ENCODE measurements at places on chromosomes 7 and 10.

GRCh38 chr7:25851332-25852210, 300.4 kb upstream of the NFE2L3 start:
- DNase-seq: peak; percentile 78

DNA sequence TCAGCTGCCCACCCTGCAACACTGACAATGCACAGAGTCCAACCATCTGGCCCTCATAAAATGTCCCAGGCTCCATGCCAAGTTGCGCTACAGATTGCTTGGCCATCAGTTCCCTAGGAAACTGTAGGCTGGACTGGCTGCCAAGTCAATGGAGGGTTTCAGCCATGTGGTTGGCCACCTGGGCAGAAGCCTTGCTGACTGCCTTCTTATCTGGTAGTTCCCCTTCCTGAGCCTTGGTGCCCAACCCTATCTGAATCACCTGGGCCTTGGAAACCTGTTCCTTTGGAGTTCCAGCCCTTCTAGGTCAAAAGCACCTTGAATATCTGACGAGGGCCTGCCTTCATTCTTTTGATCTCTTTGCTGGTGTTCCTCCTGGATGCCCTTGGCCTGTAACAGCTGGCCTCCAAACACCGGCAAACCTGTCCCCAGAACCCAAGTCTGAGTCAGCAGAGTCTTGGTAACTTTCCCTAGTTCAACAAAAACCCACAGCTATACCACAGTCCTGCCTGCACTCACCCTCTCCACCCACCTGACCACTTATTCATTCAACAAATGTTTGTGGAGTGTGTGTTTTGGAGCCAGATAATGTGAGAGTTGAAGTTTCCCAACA, 37.4 kb upstream of the KDM7A start:
- DNase-seq: no peak

GRCh38 chr10:73655257-73655989, 406 bp downstream of the SYNPO2L start:
- DNase-seq: peak; percentile 41

- no peak for DNase-seq
These were observed 22.1 kb upstream of the HERPUD2 start for GRCh38 chr7:35717013-35717412.

DNA sequence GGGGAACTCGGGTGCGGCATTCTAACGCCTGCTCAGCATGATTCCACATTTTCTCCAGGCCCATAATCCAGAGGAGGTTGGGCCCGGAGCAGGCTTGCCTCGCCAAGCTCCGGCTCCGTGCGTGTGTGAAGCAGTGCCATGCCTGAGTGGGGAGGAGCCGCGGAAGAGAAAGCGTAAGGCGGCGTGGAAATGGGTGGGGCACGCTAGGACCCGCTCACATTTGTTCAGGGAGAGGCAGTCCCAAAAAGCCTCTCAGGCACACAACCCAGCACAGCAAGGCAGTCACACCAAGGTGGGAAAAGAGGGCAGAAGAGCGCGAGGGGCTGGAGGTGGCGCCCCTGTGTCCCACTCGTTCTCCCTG, 695 bp upstream of the VDAC2 start:
- peak; percentile 90 for DNase-seq

DNA sequence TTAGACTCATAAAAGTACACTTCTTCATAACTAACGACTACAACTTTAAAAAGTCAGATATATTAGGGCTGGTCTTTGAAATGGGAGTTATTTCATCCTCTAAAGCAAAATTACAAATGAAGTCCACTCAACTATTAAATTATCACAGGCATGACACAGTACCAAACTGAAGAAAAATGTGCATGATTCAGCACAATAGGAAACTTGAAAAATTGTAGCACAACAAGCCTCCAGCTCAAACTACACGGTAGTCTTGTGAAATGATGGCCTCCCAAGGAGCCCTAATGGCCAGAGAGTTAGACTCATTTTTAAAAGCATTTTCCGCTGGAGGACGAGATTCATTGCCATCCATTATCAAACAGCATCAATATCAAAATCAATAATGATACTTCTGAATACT, 76.4 kb downstream of the MAGI2 start:
- no peak for DNase-seq

DNA sequence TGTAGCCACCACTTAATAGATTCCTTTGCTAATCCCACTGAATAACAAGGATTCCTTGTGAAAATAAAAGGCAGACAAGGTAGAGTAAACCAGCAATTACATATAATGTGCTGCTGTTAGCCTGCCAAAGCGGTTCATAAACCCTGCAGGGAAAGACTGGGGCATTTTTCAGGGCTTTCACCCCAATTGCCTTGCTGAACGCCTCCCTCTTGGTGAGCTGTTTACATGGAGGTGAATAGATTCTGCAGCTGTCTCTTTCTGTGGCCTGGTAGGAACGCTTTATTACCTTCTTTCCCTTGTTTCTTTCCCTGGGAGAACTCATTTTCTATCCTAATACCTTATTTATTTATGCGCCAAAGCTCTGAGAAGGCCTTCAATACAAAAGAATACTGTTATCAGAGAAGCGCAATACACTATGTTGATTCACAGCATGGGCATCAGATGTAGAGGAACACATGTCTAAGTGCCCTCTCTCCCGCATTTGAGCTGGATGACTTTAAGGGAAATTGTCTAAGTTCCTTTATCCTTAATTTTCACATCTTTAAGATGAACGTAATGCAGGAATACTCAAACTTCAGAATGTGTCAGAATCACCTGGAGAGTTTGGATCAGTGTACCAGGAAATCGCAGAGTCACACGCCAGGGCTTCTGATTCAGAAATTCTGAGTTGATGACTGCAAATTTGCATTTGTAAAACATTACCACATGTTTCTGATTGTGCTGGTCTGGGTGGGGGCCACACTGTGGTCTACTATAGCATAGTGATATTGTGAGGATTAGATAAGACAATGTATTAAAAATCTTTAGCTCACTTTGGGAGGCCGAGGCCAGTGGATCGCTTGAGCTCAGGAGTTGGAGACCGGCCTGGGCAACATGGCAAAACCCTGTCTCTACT, 1203.8 kb downstream of the SORCS3 start:
- DNase-seq: no peak

DNA sequence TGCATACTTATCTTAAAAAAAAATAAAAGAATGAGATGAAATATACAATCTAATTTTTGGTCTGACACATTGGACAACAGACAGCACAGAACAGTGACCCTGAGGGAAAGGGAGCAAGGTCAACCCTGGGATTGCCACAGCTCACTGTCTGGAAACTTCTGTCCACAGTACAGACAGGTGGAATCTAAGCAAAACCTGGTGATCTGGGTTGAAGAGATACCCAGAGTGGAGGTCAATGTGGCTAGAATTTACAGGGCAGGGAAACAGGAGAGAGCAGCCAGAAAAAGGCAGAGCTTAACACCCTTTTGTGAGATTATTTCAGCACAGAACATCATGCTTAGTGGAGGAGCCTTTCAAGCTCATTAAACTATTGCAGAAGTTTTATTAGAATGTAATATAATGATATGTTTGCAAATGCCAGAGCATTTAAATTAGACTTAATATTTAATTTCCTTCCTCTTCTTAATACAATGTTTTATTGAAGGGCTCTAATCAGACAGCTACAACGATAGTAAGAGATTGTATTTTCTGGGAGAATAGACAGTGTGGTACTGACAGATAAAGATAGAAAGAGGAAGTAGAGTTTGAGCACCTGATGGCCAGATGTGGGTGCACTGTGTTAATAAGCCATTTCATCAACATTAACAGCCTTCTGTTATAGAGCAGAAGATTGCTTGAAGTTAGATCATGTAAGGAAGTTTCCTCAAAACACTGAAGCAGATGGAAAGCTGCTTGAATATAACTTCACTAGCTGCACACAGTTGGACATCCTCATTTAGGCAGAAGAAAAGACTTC, 309.4 kb downstream of the HGF start:
- DNase-seq: peak; percentile 36

All from erythroblast (primary cell).